ENCODE measurements at places on chromosomes 5 and 9.

GRCh38 chr5:149012350-149012749 is 50.5 kb downstream of the SH3TC2 start:
- DNase-seq, result no peak

DNA sequence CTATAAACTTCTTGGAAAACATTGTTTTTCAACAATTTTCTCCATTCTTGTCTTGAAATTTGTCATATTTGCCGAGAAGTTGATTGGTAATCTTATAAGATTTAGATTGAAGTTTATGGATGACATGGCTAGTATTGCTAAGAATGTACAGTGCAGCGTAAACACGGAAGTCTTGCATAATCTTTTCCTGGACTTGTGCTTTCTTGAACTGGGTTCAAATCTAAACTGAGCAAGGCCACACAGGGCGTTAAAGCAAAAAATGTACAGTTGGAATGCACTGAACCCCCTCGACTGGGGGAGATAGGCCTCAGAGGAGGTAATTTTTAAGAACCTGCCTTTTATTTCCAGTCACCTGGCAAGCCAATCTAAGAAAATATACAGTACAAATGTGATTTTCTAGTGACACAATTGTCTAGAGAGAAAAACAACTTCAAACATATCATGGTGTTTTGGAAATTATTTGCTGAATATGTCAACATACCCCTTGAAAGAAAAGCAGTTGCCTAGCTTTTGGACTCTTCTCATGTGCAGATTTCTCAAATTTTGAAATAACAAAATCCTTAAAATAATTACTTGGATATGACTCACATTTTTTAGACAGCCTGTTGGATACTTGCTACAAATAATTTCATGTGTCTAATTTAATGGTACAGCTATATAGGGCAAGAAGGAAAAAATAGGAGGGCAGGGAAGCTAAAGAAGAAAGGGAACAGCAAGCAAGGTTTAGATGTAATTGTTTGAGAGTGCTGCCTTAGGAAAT is 18.5 kb upstream of the GAS1 start:
- DNase-seq, result no peak

DNA sequence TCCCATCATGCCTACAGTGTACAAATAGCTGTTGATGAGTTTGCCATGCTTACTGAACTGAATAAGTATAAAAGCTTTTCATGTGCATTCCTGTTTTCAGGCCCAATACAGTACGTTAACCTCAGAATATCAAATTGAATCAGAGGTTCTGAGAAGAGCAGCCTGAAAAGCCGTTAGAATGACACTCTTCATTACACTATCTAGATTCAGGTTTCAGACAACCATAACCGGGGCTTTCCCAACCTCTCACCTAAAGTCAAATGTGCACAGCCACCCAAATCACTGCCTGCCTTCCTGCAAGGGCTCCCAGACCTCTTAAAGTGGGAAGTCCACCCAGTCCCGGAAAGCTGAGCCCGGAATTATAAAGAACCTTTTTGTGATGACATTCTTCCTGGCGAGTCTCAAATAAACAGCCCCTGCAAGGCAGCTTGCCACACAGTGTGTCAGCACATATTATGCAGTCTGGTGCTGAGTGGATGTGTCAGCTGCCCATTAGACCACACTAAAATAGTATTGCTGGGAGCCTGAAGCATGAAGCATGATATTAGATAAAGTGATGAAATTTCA is 245.8 kb downstream of the TLE4 start:
- DNase-seq, result no peak

- no peak for DNase-seq
These were observed 435.9 kb downstream of the HCN1 start for GRCh38 chr5:45260292-45260691.
